ENCODE measurements at places on chromosomes 1 and 21.

- no peak for DNase-seq
These were observed 57.1 kb downstream of the GIPC2 start for GRCh38 chr1:78102916-78103315.

GRCh38 chr21:43204638-43205037 lies 35.8 kb downstream of the CRYAA start:
- no peak for DNase-seq

- no peak for DNase-seq
These were observed 482.1 kb upstream of the RGS18 start for GRCh38 chr1:191675856-191676783.

GRCh38 chr1:221098471-221099405 lies 219.5 kb downstream of the HLX start:
- no peak for DNase-seq

DNA sequence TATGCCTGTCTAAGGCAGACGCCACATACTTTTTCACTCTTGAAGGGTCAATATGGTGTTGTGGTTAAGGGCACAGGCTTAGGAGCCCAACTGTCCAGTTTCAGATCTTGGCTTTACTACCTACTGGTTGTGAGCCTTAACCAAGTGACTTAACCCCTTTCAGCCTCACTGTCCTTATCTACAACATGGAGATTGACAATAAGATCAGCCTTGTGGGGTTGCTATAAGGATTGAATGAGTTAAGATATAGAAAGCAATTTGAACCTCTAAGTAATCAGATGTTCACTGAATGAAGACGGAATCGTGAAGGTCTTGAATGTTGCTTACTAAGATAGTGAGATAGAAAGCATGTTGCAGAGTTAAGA lies 121.3 kb upstream of the JUN start:
- DNase-seq: no peak

All from iris pigment epithelial cell (primary cell).